Esophagus mucosa (tissue), 1 donor: ENCODE measurements at places on chromosomes 4 and X.

DNA sequence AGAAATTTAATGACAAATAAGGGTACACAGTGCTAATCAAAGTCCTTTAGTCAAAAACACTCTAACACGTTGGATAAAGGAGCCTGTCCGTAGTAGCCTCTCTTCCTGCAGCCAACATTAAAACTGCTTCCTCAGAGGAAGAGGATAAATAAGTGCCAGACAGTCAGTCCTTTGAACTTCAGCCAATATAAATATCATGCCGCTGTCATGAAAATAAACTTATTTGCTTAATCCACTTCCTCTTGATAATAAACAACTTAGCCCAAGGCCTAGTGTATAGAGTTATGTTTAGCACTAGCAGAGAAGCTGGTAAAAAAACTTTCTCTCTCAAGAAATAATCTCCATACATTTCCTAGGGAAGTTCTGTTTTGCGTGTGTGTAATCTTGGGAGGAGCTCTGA, 196.7 kb downstream of the HS3ST1 start:
- ATAC-seq, result no peak

DNA sequence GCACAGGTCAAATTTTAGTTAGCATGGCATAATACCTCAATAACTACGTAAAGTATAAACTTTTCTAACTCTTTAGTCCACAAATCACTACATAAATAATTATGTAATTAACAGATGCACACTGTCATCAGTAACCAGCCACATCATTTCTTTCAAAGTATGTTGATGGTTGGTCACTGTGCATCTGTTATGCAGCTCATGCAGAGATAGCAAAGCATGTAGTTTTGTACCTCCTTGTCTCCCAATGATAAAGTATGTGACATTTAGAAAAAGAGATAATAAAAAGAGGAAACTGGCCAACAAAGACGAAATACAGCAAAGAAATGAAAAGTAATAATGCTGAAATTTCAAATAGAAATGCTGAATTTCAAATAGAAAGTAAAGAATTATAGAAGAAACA, 2.9 kb downstream of the LAMTOR3 start:
- ATAC-seq, result no peak

GRCh38 chr4:79651456-79651855, 243.4 kb upstream of the GK2 start:
- ATAC-seq, result no peak

DNA sequence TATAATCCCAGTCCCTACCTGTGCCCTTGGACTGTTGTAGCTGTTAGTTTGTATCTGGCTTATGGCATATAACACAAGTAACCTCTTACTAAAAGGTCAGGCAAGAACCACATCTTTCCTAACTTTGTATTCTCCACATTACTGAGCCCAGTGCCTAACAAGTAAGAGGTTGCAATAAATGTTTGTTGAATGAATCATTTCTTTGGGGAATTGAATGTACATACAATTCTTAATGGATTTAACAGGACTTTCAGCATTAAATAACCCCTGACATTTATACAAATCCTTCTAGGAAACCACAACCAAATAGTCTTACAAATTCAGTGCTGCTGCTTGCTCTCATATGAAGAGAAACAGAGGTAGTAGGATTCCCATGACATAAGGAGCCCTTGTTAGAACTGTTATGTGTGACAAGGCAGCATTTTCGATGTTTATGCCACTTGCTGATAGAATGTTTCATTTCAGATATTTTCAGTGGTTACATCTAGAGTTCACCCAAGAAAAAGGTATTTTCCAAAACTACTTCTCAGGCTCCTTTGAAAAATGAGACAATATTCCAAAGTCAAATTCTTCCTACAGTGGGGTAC, 62.0 kb downstream of the MBNL3 start:
- ATAC-seq, result no peak

- ATAC-seq, result no peak
Observed at GRCh38 chr4:124414276-124415040, 298.1 kb downstream of the ANKRD50 start.

DNA sequence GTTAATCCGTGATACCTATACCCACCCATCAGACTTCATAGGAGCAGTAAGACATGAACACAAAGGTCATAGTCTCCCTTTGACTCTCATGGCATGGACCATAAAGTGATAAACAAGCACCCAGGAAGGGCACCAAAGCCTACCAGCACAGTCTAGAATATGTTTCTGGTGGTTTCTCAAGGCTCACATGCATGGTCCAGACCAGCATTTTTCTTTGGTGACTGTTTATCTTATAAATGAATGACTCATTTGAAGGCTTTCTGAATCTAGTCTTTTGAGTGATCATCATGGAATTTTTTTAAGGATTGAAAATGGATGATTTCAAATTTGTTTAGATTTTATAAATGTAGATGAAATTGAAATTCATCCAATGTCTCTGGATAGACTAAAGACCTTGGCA, 32.0 kb upstream of the AMELX start:
- no peak for ATAC-seq

DNA sequence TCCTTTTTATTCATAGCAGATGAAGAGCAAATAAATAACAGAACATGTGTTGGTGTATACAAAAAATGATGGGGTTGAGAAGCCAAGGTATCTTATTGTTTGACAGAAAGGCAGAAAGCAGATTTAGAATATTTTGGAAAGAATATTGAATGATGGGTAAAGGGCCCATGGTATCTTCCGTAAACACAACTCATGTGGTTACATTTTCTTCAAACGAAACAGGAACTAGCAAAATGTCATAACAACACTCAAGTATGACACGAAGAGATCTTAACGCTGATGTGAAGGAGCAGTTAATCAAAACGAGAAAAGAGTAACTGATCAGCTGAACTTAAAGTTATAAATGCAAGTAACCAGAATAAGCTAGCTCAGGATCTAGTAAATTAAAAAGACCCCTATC, 195.7 kb upstream of the GK2 start:
- ATAC-seq, result no peak
